ENCODE measurements at places on chromosomes 4 and X.
A peak's percentile ranks its signal among the peaks of the same experiment; 100 is the strongest.

- DNase-seq, result peak; percentile 3
Observed at GRCh38 chrX:71366674-71367256, 608 bp downstream of the TAF1 start.

DNA sequence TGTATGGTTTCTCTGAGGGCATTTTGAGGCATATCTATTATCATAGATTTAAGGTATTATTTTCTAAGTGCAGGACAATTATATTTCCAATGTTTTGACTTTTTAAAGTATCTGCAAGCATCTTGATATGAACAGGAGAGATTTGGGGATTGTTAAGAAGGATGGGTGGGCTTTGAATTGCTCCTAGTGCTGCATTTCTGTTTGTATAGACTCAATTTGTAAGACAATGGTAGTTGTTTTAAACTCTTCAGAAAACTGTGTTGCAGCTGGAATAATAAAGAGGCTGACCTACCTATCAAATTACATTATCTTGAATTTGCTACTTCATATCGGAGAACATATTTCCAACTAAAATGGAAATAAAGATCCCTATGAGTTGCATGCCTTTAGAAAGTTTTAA, 570.3 kb downstream of the ADGRL3 start:
- DNase-seq, result no peak

GRCh38 chr4:2937146-2937857, 25.9 kb downstream of the NOP14 start:
- no peak for DNase-seq

DNA sequence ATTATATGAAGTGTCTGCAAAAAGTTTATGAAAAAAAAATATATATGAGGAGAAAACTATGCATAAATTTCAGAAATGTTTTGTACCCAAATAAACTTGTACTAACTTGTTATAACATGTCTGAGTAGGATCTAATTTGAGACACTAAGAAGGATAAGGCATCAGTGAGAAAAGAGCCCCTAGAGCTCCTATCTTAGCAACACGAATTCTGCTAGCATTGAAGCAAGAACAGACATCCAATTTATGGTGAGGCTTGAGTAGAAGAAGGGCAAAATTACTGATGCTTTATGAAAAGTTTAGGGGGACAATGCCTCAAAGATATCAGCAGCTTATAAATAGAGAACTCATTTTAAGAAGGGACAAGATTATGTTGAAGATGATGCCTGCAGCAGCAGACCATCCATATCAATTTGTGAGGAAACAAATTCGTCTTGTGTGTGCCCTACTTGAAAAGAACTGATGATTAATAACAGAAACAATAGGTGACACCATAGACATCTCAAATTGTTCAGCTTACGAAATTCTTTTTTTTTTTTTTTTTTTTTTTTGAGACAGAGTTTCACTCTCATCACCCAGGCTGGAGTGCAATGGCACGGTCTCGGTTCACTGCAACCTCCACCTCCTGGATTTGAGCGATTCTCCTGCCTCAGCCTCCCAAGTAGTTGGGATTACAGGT, 35.7 kb upstream of the ADAM29 start:
- no peak for DNase-seq

DNA sequence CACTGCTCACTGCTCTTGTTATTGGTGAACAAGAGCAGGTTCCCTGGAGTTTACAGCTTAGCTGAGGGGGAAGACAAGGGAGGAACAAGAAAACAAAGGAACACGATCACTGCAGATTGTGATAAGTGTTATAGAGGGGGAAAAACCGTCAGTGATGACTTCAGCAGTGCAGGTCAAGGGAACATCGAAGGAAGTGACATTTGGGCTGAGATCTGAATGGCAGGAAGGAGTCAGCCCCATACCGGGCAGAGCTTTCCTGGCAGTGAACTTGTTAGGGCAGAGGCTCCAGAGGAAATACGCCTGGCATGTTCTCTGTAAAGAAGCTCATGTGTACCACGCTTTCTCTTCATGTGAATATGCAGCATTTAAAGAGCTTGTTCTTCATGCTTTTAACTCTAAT, 78.1 kb downstream of the LDB2 start:
- no peak for DNase-seq

- no peak for DNase-seq
Observed at GRCh38 chr4:168804146-168804545, 205.9 kb downstream of the CBR4 start.

DNA sequence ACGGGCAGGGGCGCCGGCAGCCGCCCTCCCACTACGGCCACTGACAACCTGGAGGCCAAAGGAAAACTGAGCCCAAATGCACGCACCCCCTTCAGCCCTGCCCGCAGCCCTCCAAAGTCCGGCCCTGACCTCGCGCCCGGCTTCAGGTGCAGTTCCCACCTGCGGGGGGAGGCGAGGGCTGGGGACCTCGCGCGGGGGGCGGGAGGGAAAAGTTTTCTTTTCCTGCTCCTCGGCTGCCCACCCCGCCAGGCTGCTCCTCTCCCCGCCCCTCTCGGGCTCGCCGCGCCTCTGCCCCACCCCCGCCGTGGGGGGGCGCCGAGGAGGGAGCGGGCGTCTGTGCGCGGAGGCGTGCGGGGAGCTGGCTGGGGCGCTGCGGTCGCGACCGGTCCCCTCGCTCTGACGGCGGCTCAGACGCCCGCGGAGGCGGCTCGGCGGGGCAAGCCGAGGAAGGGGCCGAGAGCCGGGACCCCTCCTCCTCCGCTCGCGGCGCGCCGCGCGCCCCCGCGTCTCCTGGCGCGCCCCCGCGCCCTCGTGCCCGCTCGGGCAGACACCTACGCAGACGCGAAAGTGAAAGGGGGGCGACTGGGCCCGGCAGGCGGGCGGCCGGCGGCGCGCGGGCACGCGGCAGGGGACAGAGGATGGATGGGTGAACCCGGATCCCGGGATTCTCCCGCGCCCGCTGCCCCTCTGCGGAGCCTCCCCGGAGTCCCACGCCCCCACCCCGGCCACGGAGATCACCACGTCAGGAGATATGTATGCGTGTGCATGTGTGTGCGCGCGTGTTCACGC, 3.1 kb upstream of the NR3C2 start:
- DNase-seq, result peak; percentile 74

DNA sequence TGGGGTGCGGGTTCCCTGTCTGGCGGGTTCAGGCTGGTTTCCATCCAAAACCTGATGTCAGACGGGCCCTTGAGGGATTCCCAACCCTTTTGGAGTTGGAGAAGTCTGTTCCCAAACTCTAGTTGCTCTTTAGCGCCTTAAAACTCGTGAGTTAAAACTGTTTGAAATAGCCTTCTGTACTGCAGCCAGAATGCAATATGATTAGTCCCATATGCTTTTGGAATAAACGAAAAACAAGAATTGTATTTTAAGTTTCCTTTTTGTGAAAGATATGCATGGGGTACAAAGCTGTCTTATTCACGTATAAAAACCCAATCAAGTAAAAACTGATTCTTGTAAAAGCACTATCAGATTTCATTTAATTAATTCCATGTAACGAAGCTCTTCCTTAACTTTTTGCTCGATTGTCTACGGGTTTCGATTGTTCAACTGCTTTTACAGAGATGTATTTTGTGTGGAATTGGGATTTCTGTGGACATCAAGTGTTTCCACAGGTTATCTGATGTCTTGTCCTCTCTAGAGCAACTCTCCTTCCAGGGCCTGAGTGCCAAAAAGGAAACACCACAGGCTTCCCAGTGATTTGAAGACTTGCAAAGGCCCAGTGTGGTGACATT, 49.5 kb downstream of the CLDN34 start:
- DNase-seq, result no peak

DNA sequence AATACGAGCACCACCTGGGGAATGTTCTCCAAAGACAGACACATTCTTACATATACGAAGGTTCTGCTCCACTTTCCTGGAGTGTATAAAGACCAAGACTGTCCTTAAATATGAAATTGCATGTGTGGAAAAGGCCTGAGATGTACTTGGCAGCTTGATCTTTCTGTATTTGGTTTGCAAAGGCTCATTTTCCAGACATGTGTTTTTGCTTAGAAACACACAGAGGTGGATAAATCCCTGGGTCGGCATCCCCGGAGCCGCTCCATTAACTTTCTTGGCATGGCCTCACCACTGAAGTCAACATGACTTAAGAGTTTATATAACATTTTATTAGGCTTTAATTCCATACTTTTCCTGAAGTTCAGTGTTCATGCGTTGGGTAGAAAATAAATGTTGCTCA, 239.4 kb downstream of the LDB2 start:
- no peak for DNase-seq

- no peak for DNase-seq
Observed at GRCh38 chr4:183746305-183747229, 87.5 kb downstream of the TRAPPC11 start.

- no peak for DNase-seq
Observed at GRCh38 chr4:140176735-140177134, 22.8 kb upstream of the MAML3 start.

DNA sequence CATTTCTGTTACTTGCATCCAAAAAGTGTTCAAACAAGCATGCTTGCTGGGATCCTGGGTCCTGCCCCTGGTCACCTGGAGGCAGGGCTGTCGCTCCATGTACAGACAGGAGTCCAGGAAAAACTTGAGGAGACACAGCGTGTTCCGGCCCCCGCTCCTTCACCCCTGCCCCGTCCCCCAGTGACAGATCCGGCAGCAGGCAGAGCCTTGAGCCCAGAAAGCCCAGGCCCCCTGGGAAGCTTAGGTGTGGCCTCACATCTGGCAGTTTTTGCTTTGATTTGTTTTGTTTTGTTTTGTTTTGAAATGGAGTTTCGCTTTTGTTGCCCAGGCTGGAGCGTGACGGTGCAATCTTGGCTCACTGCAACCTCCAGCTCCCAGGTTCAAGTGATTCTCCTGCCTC, 67.0 kb downstream of the TRMT44 start:
- DNase-seq, result no peak

DNA sequence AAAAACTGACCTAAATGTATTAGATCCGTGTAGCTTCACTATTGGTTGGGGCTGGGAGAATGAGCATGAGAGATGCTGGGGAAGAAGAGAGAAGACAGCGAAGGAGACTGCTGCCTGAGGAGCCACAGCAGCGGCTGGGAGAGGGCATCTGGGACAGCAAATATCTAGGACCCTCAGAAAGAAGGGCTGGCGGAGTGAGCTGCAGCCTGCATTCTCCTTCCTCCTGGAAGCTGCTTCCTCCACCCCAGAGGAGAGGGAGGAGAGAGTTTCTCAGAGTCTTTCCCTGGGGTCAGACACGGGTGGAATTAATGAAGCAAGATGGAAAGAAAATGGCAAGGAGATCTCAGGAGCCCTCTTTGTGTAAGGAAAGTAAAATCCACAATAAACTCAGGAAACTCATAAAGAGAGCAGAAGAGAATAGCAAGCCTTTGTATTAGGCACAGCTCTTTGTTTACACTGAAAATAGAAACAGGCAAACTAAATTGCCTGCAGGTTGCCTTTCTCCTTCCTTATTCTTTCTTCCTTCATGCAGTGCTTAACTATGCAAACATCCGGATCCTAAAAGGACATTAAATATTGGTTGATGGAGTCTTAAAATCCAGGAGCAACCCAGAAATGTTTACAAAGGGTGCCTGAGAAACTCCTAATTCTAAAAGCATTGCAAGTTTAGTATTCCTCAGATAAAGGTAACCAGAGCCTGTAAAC, 130.3 kb upstream of the GALNT7 start:
- DNase-seq, result no peak

DNA sequence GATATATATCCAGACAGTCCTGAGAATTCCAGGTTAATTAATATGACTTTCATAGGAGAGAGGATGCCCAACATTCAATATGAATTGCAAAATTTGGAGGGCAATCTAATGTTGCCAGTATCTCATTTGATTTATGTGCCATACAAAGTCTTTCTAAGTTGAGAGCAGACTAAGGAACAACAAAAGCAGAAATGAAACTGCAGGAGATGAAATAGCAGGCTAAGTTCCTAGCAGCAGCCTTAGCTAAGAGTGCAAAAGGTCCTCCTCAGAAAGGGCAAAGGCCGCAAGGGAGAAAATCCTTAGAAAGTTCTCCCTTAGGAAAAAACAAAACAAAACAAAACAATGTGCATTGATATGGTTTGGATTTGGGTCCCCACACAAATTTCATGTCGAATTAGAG, 602.9 kb upstream of the HTR2C start:
- DNase-seq, result no peak

DNA sequence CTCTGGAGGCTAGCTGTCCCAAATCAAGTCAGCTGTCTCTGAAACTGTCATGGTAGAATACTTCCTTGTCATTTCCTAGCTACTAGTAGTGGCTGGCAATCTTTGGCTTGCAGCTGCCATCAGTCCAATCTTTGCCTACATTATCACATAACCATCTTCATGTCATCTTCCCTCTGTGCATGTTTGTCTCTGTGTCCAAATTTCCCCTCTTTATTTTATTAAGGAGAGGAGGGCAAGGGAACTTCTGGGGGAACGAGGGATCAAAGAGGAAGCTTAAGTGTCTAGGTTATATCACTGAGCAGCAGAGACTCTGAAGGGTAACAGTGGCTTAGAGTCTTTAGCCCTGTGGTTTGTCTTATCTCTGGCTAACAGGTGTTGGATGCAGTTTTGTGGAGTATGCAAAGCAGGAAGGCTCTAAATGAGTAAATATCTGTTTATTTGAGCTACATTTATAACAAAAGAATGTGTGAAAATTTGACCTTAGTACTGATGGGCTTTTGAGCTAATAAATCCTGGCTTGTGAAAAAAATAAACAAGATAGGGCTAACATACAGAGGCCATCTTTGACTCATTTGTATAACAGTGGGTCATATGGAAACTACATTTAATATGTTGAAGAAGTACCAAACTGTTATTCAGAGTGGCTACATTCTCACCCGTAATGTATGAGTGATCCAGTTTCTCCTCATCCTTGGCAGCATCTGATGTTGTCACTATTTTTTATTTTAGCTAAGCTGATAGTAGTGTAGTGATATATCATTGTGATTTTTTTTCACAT, 49.4 kb upstream of the ENOX2 start:
- no peak for DNase-seq

- no peak for DNase-seq
Observed at GRCh38 chr4:113584407-113585150, 177.0 kb downstream of the CAMK2D start.

DNA sequence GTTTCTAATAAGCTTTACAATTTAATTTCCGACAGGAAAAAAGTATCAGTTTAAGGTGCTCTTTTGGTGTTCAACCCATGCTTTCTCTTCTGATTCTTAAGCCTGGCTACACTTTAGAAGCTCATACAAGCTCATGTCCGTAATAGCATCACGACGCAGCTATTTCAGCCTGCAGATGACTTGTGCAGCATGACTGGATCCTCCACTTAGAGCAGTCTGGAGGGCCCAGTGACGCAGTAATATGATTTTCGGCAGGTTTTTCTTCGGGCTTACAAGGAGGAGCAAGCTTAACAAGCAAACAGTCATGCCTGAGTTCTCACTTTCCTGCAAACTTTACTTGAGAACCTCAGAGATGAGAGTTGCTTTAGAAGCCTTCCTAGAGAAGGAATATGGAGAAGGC, 85.3 kb upstream of the MAML3 start:
- DNase-seq, result no peak

GRCh38 chr4:78661921-78662521, 110.5 kb downstream of the ANXA3 start:
- DNase-seq, result no peak

- no peak for DNase-seq
Observed at GRCh38 chr4:138555108-138555507, 313.0 kb upstream of the SLC7A11 start.

GRCh38 chr4:16192057-16192456, 34.2 kb downstream of the TAPT1 start:
- no peak for DNase-seq

Data from T follicular helper cell (primary cell).